ENCODE measurements at places on chromosomes 5 and 9.

DNA sequence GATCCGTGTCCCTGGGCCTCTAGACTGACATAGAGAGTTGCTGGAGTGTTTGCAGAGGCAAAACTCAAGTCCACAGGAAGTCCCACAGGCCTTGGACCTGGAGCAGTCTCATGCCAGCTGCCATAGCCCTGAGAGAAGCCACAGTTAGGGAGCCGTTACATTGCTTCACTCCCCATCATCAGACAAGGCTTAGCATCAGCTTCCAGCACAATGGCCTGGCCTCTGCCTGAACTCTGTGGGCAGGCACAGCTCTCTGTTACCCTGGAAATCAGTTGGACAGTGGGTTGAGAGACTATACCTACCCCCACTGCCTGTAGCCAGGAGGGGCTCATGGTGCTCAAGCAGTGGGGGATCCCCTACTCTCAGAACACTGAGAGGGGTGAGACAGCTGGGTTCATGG lies 16.2 kb upstream of the C9orf72 start:
- no peak for DNase-seq

GRCh38 chr5:138077064-138077696 lies 6.7 kb upstream of the WNT8A start:
- peak; percentile 28 for DNase-seq

- DNase-seq: no peak
Observed at GRCh38 chr9:129835860-129836223, 584 bp downstream of the USP20 start.

- DNase-seq: no peak
Observed at GRCh38 chr9:116605060-116605459, 82.0 kb upstream of the TRIM32 start.

DNA sequence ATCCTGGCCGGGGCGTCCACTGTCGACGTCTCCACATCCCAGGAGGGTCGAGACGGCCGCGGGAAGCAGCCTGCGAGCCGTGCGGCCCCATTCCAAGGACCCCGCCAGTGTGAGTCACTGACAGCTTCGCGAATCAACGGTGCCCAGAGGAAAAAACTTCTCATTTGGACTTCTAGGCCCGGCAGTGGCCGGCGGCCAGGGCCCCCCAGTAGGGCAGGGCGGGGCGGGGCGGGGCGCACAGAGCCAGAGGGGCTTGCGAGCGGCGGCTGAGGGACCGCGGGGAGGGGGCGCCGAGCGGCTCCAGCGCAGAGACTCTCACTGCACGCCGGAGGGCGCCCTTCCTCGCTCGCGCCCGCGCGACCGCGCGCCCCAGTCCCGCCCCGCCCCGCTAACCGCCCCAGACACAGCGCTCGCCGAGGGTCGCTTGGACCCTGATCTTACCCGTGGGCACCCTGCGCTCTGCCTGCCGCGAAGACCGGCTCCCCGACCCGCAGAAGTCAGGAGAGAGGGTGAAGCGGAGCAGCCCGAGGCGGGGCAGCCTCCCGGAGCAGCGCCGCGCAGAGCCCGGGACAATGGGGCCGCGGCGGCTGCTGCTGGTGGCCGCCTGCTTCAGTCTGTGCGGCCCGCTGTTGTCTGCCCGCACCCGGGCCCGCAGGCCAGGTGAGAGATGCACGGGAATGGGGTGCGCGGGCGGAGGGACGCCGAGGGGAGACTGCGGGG lies at the start of gene F2R:
F2R (plus strand) TSS at position 391 of the 720 bp plus-strand sequence; CDS start at position 573, 182 bp downstream.
- DNase-seq: peak; percentile 18

DNA sequence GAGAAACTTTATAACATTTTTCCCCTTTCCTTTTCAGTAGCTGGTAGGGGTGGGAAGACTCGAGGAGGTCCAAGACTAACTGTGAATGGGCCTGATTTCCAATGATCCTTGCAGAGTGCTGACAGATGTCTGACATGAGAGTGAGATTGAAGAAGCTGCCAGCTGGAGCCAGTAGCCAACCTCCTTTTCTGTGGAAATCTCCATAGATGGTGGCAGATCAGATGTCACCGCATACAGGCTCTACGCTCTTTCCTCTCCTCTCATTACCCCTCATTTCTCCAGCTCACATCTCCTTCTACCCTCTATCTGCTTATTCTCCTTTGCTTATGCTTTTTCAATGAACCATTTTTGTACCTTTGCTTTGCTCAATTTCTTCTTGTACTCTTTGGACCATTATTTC lies 395.2 kb upstream of the TNC start:
- no peak for DNase-seq

- no peak for DNase-seq
Observed at GRCh38 chr9:27535701-27536118, 6.1 kb upstream of the MOB3B start.

GRCh38 chr9:10614196-10614800 lies 1.5 kb upstream of the PTPRD start:
- DNase-seq: no peak

DNA sequence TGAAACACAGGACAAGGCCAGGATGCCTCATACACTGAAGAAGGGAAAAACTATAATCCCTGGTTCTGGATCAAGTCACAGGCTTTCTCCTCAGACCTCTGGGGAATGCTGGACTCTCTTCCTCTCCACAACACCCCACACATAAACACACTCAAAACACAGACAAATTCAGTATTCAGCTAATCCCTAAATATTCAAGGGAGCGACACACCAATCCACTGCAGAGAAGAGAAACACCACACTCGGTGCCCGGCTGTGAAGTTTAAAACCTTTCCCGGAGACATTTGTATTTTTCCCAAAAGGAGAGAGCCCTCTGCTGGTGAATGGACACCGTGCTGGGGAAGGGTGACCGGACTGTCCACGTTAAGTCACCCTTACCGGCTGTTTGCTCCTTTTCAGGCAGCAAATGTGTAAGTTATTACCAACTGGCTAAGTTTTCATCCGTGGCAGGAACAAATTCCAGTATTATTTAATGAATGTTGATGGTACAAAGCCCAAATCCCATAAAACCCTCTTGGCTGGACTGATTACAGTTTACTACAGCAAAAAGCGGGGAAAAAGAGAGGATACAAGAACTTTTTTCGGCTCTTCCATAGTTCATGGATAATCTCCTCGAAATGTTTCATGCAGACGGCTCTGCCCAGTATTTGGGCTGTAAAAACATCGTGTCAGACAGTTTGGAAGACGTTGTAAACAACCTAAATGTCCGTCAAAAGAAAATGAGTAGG lies 130.9 kb upstream of the SLC30A5 start:
- no peak for DNase-seq

DNA sequence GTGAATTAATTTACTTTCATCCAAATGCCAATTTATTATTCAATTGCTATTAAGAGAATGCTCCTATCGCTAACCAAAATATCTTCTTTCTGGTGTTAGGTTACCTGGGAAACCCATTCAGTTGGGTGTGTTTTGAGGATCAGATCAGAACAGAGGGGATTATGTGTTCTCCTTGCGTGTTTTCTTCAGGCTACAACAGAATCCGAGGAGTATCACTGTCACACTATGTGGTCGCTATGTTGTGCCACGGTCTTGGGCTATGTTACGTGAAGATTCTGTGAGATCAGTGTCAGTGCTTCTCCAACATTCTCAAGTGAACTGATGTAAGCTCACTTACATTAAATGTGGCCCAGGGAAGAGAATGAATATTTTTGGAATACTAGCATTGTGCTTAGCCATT lies 39.0 kb downstream of the ADCY2 start:
- no peak for DNase-seq

GRCh38 chr9:113349445-113350094 lies at the start of gene BSPRY:
Gene BSPRY (plus strand): TSS chr9:113349541. CDS start chr9:113349580, 39 bp downstream.
- no peak for DNase-seq

GRCh38 chr5:143870871-143871632 lies 59.1 kb downstream of the HMHB1 start:
- DNase-seq: no peak

DNA sequence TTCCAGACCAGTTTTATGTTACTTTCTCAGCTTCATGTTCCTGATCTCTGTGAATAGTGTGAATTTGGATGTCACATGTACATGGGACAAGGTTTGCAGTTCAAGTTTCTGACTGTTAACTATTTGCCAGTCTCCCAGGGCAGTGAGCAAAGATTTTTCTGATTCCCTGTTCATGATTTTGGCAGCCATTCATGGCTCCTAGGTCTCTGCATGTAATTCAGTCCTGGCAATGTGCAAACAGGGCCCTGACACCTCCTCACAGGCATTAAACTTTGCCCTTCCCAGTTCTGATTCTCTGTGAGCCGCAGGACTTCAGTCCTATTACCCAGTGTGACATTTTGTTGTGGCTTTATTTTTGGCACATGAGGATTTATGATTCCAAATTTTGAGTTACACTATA lies 349.7 kb downstream of the ARRDC3 start:
- no peak for DNase-seq

GRCh38 chr9:116859763-116860162 lies 172.7 kb downstream of the TRIM32 start:
- DNase-seq: no peak

DNA sequence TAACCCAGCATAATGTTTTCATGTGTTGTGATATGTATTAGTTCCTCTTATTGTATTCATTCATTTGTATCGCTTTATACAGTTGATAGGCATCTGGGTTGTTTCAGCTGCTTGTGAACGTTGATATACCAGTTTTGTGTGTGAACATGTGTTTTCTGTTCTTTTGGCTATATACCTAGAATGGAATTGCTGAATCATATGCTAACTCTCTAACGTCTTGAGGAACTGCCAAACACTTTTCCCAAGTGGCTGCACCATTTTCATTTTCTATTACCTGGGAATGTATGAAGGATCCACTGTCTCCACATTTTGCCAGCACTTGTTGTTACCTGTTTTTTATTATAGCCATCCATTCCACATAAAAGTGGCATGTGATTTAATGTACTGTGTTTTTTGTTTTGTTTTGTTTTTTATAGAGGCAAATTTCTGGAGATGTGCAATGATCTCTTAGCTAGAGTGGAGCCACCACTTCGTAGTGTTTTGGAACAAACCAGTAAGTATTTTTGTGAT lies 34.6 kb downstream of the HSPA4 start:
- DNase-seq: no peak

GRCh38 chr9:137520614-137521404 lies 29.4 kb downstream of the PNPLA7 start:
- DNase-seq: no peak

DNA sequence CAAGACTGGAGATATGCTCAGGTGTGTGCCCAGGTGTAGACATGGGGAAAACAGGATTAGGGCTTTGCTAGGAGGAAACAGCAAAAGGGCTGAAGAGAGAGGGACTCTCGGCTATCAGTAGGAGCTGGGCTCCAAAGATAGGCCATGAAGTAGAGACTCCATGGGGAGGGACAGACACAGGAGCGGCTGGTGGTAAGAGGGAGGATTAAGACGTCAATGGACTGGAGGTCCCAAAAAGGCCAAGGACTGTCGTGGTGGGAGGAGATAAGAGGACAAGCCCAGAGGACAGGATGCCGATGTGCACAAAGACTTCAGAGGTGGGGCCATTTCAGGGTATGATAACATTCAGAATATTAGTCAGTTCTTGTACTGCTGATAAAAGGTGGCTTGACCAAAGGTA lies 93.1 kb downstream of the SAXO1 start:
- DNase-seq: no peak

DNA sequence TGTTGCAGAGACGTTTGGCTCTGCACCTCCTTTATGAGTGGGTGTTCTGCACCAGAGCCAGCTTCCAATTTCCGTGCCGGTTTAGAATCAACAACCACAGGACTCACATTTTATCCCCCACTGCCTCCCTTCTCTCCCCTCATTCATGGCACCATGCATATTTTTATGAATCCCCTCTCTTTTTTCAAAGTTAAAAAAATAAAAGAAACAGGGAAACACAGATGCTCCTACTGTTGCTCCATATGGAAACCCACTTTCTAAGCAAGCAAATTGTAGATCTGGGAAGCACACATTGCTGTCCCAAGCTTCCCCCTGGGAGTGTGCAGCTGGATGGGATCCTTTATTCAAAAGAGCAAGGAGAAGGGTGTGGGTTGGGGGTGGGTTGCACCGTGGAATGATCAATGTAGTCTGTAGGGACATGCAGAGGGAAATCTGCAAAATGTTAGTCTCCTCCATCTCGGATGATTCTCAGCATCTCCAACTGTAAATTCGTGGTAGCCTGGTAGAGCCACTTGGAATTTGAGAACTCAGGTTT lies 410.0 kb upstream of the ADAMTSL1 start:
- no peak for DNase-seq

GRCh38 chr5:138770977-138771376 lies 17.8 kb downstream of the CTNNA1 start:
- DNase-seq: no peak

DNA sequence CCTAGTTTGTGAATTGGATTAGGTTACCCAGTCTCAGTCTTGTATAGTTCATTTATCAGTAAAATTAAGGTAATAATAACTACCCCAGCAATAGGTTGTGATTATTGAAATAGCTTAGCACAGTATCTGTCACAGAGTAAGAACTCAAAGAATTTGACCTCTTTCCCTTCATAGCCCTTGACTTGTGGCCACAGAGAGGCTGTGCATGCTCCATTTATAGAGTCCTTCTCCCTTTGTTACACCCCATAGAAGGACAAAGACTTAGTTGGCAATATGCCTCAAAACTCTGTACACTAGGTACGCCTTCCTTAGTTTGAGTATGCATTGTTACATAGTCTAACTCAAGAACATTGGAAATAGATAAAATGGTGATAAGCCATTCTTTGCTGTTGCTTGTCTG lies 257.2 kb downstream of the KCTD16 start:
- no peak for DNase-seq

DNA sequence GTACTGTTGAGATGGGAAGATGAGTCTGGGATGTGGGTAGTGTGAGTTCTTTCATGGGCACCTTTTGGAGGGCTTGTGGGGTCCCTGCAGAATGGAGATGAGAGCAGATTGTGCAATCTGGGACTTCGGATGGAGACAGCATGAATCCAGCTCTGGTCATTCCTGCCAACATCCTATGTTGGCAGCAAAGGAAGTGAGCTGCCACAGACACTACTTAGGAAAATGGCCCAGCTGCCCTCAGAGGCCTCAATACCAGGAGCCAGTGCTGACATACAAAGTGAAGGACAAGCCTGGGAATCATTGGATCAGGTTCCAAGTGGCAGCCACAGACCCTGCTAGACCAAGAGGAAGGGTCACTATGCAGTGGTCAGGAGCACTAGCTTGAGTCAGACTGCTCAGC lies 402.8 kb downstream of the CDK5RAP2 start:
- DNase-seq: no peak

- no peak for DNase-seq
Observed at GRCh38 chr9:129643706-129644105, 1.8 kb upstream of the ASB6 start.

DNA sequence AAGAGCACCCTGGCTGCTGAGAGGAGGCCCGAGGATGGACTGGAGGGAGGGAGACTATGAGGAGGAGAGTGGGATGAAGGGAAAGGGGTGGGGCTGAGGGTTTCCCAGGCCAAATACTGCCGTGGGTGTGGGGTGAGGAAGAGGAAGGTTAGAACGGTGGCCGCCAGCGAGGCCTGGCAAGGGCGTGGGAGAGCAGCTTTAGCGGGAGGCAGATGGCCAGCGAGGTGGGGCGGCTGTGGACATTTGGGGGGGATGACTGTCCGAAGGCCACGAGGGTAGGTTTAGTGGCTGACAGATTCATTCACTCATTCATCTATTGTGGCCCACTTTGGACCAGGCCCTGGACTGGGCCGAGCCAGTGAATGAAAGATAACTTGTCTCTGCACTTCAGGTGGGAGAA lies 47.8 kb upstream of the NEURL1B start:
- no peak for DNase-seq

Data from activated T-cell treated with anti-CD3 and anti-CD28 coated beads for 4 hours (primary cell).